NCI-H526 (cell line): ENCODE measurements at places on chromosomes 7 and 10.
A peak's percentile ranks its signal among the peaks of the same experiment; 100 is the strongest.

DNA sequence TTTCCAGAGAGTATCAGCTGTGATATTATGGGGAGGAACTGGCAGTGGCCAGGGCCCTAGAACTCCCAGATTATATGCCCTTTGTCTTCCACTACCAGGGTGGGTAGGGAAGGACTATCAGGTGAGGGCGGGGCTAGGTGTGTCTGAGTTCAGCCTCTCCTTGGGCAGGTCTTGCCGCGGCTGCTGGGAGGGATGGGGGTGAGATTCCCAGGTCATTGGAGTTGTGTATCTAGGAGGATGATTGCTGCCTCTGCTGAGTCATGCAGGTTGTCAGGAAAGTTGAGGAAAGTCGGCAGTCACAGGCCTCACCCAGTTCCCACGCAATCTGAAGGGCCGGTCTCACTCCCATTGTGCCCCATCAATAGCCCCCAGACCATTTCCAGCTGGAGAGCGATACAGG is 185.2 kb downstream of the DKK1 start:
- DNase-seq: no peak

DNA sequence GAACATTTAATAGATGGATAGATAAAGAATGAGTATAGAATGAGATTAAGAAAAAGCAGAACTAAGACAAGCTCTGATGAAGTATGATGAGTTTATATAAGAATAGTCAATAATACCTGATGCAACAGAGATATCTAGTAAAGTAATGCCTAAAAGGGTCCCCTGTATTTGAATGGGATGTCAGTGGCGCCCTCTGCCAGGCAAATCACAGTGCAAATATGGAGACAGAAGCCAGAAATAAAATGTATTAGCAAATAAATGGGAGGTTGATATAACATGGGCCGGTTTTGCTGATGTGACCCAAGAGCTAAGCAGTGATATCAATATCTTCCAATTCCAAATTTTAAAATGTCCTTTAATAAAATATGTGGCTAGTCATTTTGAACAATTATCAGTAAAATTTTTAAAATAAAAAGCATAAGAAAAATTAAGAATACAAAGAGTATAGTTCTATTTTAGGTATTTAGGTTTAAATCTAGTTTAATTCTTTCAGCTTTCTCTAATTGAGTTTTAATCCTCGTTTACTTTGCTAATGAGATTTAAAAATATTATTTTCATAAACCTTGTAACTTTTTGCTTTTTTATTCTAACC is 62.6 kb downstream of the ADK start:
- peak; percentile 25 for DNase-seq

DNA sequence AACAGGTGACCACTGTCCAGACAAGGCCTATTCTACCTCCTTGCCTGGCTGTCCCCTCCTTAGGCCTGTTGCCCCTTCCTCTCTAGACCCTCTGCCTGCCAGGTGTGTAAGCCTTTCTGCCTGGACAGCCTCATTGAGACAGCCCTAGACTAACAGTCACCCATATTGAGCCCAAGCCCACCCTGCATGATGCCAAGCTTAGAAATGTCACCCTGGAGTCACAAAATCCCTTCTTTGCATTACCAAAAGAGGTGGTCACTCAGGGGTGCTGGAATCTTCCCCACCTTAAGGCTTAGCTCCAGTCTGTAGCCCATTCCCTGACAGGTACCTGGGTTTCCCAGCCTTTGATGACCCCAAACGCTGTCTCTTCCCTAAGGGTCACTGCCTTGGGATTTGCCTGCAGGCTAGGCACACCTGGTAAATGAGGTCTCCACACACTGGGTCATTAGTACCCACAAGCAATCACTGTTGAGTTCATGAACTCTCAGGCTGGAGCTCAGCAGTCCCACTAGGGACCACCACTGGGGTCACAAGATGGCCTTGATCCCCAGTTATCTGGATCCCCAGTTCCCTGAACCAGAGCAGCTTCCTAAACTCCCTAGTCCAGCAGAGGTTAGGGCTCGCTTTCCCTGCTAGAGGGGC is 54.9 kb upstream of the CAMK2B start:
- DNase-seq: no peak

- DNase-seq: no peak
These were observed 40.5 kb downstream of the NRBF2 start for GRCh38 chr10:63173468-63174232.

DNA sequence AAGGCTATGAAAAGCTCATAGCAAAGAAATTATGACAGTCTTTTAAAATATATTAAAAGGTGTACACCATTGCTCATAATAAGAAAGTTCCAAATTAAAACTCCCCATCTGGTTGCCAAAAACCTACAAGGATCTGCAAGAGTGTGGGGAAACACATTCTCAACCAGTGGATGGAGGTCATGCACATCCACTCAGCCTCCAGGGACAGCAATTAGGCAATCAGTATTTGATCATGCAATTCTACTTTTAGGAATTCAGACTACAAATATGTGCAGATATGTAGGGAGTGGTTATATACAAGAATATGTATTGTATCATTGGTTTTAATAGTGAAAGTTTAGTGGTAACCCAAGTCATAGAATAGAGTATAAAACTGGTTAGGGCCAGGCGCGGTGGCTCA is 157.8 kb downstream of the FGFR2 start:
- DNase-seq: no peak

DNA sequence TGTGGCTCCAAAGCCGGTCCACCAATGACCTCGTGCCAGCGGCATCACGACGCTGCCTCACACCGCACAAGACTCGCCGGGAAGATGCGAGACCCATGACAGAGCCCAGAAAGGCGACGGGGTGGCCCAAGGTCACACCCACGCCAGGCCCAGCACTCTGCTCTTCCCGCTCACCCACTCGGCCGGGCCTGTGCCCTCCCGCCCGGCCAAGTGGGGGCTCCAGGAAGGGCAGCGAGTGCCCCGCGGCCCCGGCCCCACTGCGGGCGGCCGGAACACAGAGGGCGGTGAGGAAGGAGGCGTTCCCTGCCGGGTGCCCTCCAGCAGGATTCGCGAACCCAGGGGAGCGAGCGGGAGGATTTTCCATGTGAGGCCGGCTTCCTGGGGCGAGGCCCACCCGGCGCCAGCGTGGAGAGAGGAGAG is 56.3 kb downstream of the PDGFA start:
- DNase-seq: no peak

GRCh38 chr10:106513352-106513771 is 651.1 kb downstream of the SORCS1 start:
- no peak for DNase-seq

- DNase-seq: no peak
These were observed 161.0 kb downstream of the SKIDA1 start for GRCh38 chr10:21364196-21365114.

- DNase-seq: no peak
These were observed 94.1 kb downstream of the LRRC4 start for GRCh38 chr7:127937066-127937680.

- DNase-seq: peak; percentile 63
These were observed at the start of gene PRR15 for GRCh38 chr7:29563590-29564495. Gene PRR15, plus strand, starts transcription at chr7:29563835. Its CDS starts 2,495 bp downstream, at chr7:29566330.

DNA sequence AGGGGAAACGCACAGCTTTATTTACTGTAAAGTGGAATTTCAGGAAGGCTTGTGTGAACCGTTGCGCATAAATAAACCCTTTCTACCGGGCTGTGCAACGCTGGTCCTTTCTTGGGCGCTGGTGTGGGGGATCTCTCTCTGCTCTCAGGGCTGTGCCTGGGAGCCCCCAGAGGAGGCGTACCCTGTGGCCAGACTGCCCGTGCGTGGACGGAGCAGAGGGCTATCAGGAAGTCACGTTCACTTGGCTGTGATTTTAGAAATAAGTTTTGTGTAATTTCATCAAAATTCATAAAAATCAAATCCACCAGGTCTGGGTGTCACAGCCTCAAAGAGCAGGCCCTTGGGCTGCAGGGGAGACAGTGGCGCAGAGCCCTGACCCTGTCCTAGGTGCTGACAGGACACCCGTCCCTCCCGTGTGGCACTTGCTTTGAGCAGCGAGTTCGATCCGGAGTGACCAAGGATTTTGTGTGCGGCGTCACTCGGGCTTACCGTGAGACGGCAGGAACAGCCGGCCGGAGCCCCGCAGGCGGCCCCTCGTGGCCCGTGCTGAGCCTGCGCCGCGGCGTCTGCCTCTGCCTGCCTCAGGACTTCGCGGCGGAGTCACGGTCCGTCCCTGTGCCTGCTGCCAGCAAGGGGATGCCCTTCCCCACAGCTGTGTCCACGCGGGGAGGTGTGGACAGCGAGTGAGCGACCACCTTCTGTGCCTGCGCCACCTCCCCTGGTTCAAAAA is 20.2 kb downstream of the GET4 start:
- DNase-seq: no peak

DNA sequence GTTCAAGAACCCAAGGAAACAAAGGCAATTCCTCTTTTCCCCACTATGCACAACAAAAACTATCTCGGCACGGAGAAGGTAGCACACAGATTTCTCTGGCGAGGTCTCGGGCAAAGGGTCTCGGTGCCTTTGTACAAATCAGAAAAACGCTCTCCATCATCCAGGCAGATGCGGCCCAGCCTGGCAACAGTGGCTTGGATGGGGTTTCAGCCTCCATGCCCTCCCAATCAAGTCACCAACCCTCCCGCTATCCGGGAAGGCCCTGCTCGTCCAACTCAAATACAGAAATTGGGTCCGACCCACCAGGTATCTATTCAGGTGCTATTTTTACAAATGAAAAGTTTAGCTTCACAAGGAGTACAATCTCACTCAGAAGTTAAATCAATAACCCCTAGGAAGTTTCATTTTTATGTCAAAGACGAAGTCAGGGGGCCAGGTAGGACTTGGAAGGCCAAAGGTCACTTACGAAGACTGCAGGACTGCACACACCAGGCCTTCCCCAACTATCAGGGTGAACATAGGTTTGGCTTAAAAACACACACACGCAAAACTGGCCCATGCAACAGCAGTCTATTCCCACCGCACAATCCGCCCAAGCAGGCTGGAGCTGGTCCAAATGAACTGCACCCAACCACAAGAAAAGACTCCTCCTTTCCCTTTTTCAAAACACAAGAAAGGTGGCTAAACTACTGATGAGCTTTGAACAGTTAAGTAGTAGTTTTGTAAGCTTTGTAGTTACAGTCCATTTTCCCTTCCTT is 43.0 kb downstream of the GNA12 start:
- no peak for DNase-seq

DNA sequence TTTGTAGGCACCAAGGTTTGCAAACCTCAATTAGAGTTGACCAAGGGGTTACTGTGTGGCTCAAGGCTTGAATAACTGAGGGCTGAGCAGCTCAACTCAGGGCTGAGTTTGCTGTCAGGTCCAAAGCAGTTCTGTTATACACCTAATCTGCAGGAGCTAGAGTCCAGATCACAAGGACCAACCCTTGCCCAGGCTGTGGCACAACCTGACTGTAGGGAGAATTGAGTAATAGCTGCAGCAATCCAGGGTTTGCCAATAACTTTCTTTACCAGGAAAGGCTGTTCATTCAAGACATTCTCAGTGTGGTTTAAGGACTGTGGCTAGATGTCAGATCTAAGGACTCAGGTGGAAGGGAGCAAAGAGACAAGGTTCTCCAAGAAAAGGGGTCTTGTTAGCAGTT is 115.6 kb upstream of the IMMP2L start:
- DNase-seq: no peak
